ENCODE measurements at places on chromosomes 6 and 20. TPM values are rescaled to one million over a fixed set of nuclear protein-coding genes. Genes with fewer than 3 reads are reported as not detected.

The PRND gene
- total RNA-seq, result not detected

The OPRL1 gene
- 0.52 TPM for total RNA-seq

The PRSS16 gene
- not detected for total RNA-seq

The RNF182 gene
- total RNA-seq, result 0.13 TPM

The ZSWIM1 gene
- 8.4 TPM for total RNA-seq

The CABLES2 gene
- total RNA-seq, result 2.2 TPM

The PROCR gene
- total RNA-seq, result 60.6 TPM

The OR2B6 gene
- total RNA-seq, result not detected

The C6orf132 gene
- total RNA-seq, result 3.8 TPM

The MYLK2 gene
- 0.13 TPM for total RNA-seq

The PNLDC1 gene
- total RNA-seq, result 0.65 TPM

The PHF20 gene
- total RNA-seq, result 66.6 TPM

The MUC22 gene
- total RNA-seq, result not detected

The OR2H2 gene
- total RNA-seq, result not detected

The TMEM63B gene
- total RNA-seq, result 29.9 TPM

The TGM3 gene
- 0.39 TPM for total RNA-seq

The IPCEF1 gene
- 0.22 TPM for total RNA-seq

The SLC16A10 gene
- total RNA-seq, result 1.4 TPM

The RGS17 gene
- total RNA-seq, result 1.1 TPM

The IP6K3 gene
- not detected for total RNA-seq

The WFDC12 gene
- total RNA-seq, result not detected

The PROKR2 gene
- total RNA-seq, result not detected

The SLC22A7 gene
- total RNA-seq, result not detected

The CST4 gene
- total RNA-seq, result not detected

The C20orf204 gene
- total RNA-seq, result 1.4 TPM

The KHDRBS2 gene
- not detected for total RNA-seq

The ELMO2 gene
- total RNA-seq, result 50.6 TPM

The CPNE5 gene
- 0.76 TPM for total RNA-seq

The SLC17A3 gene
- total RNA-seq, result not detected

The CDH4 gene
- not detected for total RNA-seq

The SLC24A3 gene
- total RNA-seq, result 2.3 TPM

The ZFP64 gene
- total RNA-seq, result 22.9 TPM

The NOX3 gene
- not detected for total RNA-seq

The LY6G6C gene
- total RNA-seq, result not detected

The RAET1G gene
- 9.4 TPM for total RNA-seq

The PCSK2 gene
- total RNA-seq, result not detected

The PDE10A gene
- 0.39 TPM for total RNA-seq

The FAM184A gene
- 1.8 TPM for total RNA-seq

The TBX18 gene
- total RNA-seq, result 32.0 TPM

The CTCFL gene
- total RNA-seq, result not detected

The HLA-DMB gene
- not detected for total RNA-seq

The CST2 gene
- not detected for total RNA-seq

The BMP2 gene
- total RNA-seq, result 16.3 TPM

The SSTR4 gene
- total RNA-seq, result not detected

The ID4 gene
- total RNA-seq, result 49.3 TPM

The NOTCH4 gene
- total RNA-seq, result 0.65 TPM

The VGLL2 gene
- not detected for total RNA-seq

The CALHM4 gene
- not detected for total RNA-seq

The MUC21 gene
- total RNA-seq, result not detected

The MRPS18A gene
- total RNA-seq, result 28.1 TPM

The LAMA4 gene
- total RNA-seq, result 536 TPM
